CD4-positive, CD25-positive, alpha-beta regulatory T cell (primary cell): ENCODE measurements at places on chromosomes 2 and 18. TPM values are rescaled to one million over a fixed set of nuclear protein-coding genes. Genes with fewer than 3 reads are reported as not detected.

Gene UGT1A4
- polyA plus RNA-seq: not detected

Gene HOXD10
- polyA plus RNA-seq: not detected

Gene TMSB10
- 7,086 TPM for polyA plus RNA-seq

Gene NT5C1B
- polyA plus RNA-seq: not detected

Gene RAB27B
- polyA plus RNA-seq: 0.22 TPM

Gene MALL
- polyA plus RNA-seq: 0.19 TPM

Gene DIPK1C
- polyA plus RNA-seq: not detected

Gene PSMG2
- 147 TPM for polyA plus RNA-seq

DNA sequence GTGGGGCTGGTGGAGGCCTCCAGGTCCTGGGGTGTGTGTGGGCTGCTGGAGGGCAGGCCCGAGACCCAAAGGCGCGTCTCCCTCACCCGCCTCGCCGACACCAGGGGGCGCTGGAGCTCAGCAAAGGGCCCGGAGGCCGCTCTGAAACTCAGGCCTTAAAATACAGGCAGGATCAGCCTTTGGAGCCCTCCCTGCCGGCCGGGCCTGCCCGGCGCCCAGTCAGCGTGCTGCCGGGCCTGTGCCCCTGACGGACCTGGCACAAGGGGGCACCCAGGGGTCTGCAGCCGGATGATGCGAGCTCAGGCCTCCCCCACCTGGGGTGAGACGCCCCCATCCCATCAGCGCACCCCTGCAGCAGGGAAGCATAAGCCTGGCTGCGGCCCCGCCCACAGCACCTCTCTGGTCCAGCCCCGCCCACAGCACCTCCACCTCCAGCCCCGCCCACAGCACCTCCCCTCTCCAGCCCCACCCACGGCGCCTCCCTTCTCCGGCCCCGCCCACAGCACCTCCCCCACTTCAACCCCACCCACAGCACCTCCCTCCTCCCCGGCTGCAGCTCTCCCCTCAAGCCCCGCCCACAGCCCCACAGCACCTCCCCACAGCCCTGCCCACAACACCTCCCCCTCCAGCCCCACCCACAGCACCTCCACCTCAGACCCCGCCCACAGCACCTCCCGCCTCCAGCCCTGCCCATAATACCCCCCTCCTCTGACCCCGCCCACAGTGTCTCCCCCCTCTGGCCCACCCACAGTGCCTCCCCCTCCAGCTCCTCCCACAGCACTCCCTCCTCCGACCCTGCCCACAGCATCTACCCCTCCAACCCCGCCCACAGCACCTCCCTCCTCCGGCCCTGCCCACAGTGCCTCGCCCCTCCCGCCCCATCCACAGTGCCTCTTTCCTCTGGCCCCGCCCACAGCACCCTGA, 92.8 kb upstream of the OTOS start:
- peak; percentile 55 for DNase-seq

- no peak for DNase-seq
Measured at GRCh38 chr2:65370387-65371073, 61.9 kb downstream of the SPRED2 start.

- DNase-seq: no peak
Measured at GRCh38 chr2:23524261-23524706, 139.3 kb downstream of the KLHL29 start.

GRCh38 chr2:131031431-131031841, 61.8 kb downstream of the FAM168B start:
- DNase-seq: no peak

GRCh38 chr2:165594231-165594934, 124.9 kb downstream of the CSRNP3 start:
- no peak for DNase-seq

DNA sequence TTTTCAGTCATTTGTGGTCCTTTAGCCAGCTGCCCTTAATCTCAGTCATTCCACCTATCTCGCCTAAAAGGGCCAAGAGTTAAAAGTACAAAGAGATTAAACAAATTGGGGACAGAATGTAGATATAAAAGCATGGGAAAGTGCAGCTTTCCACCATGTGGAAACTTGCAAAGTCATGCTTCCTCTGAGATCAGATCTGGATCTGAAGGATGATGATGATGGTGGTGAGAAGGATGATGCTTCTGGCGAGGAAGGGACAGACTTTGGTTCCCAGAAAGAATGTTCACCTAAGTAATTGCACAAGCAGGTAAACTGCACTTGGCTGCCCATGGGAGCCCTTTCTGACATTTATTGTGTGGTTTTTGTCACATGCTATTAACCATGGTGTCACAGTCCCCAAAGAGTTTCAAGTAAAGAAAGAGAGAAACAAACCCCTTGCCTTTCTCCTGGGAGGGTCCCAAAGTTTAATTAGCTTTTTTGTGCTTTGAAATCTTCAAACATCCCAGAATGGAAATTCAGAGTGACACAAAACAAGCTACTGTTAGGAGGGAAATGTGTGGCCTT, 34.7 kb downstream of the KLF7 start:
- DNase-seq: no peak

DNA sequence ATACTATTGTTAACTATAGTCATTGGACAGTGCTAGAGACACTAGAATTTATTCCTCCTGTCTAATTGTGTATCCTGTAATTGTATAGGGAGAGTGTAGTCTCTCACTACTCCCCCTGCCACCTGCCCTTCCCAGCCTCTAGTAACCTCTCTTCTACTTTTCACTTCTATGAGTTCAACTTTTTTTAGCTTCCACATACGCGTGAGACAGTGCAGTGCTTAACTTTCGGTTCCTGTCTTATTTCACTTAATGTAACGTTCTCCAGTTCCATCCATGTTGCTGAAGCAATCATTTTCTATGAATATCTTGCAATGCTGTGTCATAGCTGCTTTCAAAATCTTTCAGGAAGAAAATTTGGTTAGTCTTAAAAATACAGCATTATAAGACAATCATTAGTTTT, 22.8 kb upstream of the RUFY4 start:
- no peak for DNase-seq

DNA sequence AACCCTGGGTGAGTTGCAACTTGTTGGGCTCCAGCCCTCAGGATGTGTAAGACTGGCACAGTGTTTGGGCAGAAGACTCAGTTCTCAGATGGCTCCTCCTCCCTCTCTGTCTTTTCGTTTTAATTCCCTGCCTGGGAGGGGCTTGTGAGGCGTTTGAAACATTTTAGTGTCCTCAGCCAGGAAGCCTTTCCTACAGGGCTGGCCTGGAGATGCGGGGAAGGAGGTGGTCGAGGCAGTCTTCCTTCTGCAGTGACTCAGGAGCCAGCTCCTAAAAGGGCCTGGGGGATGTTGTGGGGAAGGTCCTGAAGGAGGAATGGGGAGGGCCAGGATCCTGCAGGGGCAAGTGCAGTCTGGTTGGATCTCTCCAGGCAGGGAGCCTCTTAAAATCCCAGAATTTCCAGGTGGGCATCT, 22.1 kb upstream of the IGFBP5 start:
- DNase-seq: no peak

DNA sequence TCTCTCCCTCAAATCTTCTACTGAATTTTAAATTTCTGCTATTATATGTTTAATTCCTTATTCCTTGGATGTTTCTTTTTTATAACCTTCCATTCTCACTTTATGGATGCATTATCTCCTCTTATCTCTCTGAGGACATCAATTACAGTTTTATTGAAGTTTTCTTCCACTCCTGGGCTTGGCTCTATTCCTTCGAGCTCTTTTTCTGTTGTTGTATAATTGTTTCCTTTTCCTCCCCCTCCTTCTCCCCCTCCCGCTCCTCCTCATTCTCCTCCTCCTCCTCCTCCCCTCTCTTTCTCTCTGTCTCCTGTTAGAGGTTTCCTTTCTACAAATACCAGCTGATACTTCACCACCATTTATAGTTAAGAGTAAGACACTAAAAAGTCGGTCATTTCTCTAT, 209.8 kb downstream of the ZBTB7C start:
- DNase-seq: no peak

DNA sequence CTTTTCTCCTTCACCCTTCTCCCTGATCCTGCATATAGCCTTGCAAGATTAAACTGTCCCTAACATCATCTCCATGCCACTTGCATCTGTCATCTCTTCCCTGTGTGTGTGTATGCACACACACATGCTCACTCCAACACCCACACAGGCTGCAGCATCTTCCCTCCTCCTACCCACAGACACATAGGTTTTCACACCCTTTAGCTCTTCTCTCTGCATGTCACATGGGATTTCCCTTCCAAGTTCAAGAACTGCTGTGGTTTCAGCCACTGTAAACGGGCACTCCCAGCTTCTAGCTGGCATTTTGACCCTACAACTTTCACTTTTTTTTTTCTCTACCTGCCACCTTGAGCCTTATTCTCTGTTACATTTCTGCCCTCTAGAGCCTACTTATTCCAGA, 6.4 kb downstream of the CELF4 start:
- DNase-seq: no peak

- no peak for DNase-seq
Measured at GRCh38 chr2:29322011-29322410, 206.8 kb downstream of the CLIP4 start.

- no peak for DNase-seq
Measured at GRCh38 chr2:138028538-138028937, 64.3 kb downstream of the HNMT start.

GRCh38 chr18:59323931-59324622, 5.6 kb upstream of the CPLX4 start:
- DNase-seq: no peak

DNA sequence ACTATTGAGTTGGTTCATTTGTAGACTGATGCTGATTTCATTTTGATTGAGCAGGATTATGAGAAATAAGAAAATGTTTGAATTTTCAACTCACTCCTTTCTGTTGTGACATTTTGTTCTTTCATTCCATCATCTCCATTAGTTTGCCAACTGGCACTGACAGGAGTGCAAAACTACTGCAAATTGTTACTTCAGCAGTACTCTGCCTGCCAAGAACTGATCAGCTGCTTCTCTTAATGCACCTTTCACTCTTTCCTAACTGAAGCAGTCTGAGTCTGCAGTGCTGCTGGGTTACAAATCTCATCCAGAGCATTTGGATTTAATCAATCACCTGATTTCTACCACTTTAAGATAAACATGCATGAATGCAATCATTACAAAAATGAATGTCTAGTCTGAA, 70.9 kb downstream of the TMEFF2 start:
- DNase-seq: no peak

DNA sequence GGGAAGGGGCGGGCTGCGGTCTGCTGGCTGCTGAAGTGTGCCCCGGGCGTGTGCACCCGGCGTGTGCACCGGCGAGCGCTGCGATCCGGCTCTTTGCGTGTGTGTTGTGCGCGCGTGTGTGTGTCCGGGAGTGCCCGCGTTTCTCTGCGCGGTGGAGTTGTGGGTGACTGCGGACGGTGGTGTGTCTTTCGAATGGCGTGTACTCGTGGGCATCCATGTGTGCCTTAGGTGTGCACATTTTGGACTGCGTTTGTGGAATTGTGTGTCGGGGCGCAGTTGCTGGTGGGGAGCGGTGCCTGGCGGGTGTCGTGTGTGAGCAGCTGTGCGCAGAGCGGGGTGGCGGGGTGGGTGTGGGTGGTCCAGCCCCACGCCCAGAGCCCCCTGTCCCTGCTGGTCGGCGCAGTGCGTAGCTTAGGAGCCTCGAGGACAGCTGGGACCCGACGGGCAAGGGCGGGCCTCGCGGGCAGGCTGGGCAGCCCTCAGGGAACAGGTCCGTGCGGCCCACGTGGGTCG, 533 bp downstream of the HPCAL1 start:
- DNase-seq: no peak

DNA sequence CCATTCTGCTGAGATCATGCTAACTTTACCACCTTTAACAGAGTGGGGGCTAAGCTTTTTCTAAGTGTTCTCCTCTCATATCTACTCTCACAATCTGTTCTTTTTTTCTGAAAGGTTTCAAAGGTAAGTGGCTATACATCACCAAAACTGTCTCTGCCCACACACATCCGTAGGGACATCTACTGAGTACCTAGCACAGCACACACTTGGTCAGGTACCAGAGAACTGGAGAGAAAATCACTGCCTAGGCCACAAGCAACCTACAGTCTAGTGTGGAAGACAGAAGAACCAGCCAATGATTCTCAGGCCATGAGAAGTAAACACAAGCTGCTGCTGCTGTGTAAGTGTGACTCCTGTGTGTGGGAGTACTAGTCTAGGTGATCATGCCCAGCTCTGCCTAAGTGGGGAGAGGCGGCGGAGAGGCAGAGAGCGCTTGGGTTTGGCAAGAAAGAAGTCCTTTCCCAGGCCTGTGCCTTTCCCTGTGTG, 176.1 kb upstream of the ZFP36L2 start:
- DNase-seq: no peak

DNA sequence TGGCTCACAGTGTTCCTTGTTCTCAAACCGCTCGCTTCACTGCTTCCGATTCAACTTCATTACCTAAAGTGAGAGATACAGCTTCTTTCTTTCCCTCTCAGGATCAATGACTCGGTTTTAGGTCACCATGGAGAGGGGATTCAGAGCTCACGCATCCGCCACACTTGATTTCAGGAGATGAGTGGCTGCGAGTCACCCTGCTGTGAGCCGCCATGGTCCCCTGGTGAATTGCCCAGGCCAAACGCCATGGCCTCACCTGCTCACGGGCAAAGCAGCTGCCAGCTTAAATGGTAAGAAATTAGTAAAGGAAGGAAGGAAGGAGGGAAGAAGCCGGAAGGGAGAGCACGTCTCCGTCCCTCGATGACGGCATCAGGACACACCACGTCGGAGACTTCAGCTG, 60.5 kb downstream of the ADNP2 start:
- no peak for DNase-seq

DNA sequence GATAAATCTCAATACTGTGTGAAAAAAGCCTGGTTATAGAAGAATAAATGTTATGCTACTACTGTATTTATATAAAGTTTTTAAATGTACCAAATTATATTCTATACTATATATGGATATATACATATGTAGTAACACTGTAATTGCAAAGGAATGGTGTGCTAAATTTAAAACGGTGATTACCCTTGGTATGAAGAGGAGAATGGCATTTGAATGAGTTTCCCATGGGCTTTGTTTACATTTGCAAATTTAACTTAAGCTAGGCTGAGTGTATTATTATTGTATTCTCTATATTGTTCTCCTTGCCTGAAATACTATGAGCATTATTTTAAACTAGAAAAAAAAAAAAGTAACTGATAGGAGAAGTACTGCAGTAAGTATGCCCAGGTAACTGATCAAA, 4.7 kb upstream of the SP3 start:
- DNase-seq: no peak

GRCh38 chr18:50203801-50204604, 9.1 kb upstream of the MYO5B start:
- DNase-seq: no peak

- no peak for DNase-seq
Measured at GRCh38 chr2:215436705-215437565, 1.1 kb upstream of the FN1 start.

DNA sequence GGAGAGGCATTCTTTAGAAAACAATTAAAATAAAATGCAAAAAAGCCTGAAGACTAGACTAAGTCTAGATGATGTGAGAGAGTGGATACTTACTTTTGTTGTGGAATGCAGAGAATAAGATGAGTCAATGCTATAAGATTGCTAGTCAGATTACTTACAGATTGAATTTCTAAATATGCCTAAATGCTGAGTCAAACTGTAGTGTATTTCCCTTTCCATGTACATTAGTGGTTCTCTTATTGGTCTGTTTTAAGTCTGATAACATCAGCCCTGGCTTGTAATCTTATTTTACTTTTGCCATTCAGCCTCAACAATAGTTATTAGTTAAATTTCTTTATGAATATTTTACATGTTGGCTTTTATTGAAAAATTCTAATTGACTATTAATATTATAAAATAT, 702.7 kb downstream of the SOCS6 start:
- DNase-seq: no peak

GRCh38 chr2:115248066-115248465, 805.6 kb downstream of the DPP10 start:
- no peak for DNase-seq

GRCh38 chr2:158726911-158727592, 68.1 kb upstream of the DAPL1 start:
- no peak for DNase-seq
